ENCODE measurements at places on chromosomes 11 and 22.

GRCh38 chr11:66883016-66883965 is 26.4 kb downstream of the LRFN4 start:
- peak; percentile 47 for DNase-seq

- no peak for DNase-seq
Observed at GRCh38 chr11:61702701-61703312, 22.6 kb downstream of the DAGLA start.

- DNase-seq = no peak
Observed at GRCh38 chr22:19664951-19665783, 49.1 kb upstream of the SEPTIN5 start.

- no peak for DNase-seq
Observed at GRCh38 chr11:11604370-11604990, 17.3 kb downstream of the GALNT18 start.

- DNase-seq = no peak
Observed at GRCh38 chr22:45224988-45225731, 15.5 kb downstream of the KIAA0930 start.

DNA sequence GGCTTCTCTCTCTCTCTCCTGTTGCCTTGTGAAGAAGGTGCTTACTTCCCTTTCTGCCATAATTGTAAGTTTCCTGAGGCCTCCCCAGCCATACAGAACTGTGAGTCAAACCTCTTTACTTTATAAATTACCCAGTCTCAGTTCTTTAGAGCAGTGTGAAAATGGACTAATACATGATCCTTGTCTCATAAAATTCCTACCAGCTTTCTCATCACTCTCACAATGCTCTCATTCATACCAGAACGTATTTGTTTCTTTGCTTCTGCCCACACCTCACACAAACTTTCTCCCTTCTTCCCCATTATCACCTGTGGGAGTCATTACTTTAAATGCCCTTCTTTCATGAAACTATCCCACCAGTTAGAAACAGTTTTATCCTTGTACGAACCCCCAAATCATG is 62.7 kb upstream of the ARHGAP42 start:
- DNase-seq = no peak

DNA sequence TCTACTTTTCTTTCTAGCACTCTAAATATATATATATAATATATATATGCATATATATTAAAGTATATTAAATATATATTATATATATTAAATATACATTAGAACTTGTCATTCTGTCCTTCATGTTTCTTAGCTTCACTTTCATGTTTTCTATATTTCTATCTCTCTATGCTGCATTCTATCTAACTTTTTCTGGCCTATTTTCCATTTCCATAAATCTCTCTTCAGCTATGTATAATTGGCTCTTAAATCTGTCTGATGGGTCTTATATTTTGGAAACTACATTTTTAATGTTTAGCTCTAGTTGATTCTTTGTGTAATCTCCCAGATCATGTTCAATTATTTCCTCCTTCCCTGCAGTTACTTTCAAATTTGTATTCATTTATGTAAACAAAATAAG is 72.2 kb downstream of the MTNR1B start:
- no peak for DNase-seq

DNA sequence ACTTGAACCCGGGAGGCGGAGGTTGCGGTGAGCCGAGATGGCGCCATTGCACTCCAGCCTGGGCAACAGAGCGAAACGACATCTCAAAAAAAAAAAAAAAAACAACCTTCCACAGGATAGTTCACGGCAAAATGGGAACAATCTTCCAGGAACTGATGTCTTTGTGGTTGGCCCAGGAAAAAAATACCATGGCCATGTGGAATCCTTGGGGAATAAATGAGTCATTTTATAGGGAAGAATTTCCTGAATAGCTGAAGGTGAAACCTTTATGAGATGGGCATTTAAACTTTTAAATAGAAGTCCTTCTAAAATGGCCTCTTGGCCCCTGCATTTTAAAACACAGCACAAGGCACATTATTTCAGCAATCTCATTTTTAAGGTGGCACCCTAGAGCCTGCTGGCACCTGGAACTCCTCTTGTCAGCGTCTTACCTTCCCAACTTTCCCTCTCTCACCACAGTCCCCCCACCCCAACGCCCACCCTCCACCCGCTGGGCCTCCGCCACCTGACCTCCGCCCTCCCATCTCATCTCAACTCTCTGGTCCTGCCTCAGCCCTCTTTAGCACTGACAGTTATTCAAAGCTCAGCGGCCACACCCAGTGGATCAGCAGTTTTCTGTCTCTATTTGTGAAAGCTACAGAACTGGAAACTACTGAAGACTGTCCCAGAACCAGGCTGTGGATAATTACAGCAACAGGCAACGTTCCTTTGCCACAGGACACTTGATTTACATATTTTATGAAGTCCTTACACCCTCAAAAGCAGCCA is 43.1 kb downstream of the SCGB1A1 start:
- no peak for DNase-seq

GRCh38 chr11:122594986-122595645 is 60.4 kb upstream of the UBASH3B start:
- no peak for DNase-seq

- no peak for DNase-seq
Observed at GRCh38 chr11:60836866-60837515, 4.9 kb upstream of the CCDC86 start.

GRCh38 chr22:38936562-38936961 is 20.8 kb upstream of the APOBEC3A start:
- DNase-seq = no peak
